Cardiac muscle cell (in vitro differentiated cells and primary cell): ENCODE measurements at places on chromosomes 13 and 19.

DNA sequence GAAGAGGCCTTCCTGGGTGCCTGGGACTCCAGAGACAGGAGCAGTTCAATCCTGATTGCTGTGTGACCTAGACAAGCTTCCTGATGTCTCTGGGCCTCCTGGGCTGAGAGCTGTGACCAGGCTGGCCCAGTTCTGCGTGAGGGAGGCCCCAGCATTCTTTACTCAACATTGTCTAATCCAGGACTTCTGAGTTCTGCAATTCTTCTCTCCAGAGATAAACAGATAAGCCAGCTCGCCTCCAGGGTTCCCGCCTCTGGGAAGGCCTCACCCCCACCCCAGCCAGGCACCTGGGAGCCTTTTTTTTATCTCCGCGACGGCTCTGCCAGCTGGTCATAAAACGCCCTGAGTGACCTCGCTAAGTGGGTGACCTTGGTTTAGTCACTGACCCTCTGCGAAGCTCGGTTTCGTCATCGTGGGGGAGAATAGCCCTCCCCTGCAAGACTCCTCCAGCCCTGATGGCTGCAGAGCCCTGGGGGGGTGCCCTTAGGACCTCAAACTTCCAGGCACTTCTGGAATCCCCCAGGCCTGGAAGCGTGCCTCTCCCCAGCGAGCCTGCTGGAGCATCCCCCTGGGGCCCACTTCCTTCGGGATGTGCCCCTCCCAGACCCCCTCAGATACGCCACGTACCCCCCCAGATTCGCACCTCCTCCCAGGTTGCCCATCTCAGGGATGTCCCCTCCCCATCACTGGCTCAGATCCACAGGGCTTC lies 1.9 kb downstream of the SULT2B1 start:
- H3K27me3 ChIP-seq = no peaks in the 10 kb centered on the region
- no peaks in the 10 kb centered on the region for H3K36me3 ChIP-seq
- H3K4me3 ChIP-seq = no peak overlapping the region
- H3K4me1 ChIP-seq = peaks cover 6% of the 10 kb centered on the region

GRCh38 chr13:48790966-48791365 lies 137.2 kb downstream of the CYSLTR2 start:
- DNase-seq = no peak
- H3K4me3 ChIP-seq = no peak overlapping the region

GRCh38 chr19:33316541-33317264 lies 14.4 kb upstream of the CEBPA start:
- no peak overlapping the region for H3K27ac ChIP-seq
- H3K4me3 ChIP-seq = no peak overlapping the region
- no peak for DNase-seq
- H3K36me3 ChIP-seq = no peaks in the 10 kb centered on the region
- H3K27me3 ChIP-seq = no peaks in the 10 kb centered on the region
- H3K4me1 ChIP-seq = no peaks in the 10 kb centered on the region

DNA sequence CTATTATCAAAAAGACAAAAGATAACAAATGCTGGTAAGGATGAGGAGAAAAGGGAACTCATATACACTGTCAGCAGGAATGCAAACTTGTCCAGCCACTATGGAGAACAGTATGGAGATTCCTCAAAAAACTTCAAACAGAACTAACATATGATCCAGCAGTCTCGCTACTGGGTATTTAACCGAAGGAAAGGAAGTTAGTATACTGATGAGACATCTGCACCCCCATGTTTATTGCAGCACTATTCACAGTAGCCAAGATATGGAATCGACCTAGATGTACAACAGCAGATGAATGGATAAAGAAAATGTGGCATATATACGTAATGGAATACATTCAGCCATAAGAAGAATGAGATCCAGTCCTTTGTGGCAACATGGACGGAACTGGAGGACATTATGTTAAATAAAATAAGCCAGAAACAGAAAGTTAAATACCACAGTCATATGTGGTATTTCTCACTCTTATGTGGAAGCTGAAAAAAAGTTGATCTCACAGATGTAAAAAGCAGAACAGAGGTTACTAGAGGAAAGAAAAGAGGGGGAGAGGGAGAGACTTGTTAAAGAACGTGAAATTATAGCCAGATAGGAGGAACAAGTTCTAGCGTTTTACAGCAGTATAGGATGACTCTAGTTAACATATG lies 83.2 kb downstream of the RUBCNL start:
- H3K4me1 ChIP-seq = no peaks in the 10 kb centered on the region
- no peak for DNase-seq
- no peaks in the 10 kb centered on the region for H3K36me3 ChIP-seq
- H3K27me3 ChIP-seq = no peaks in the 10 kb centered on the region
- H3K4me3 ChIP-seq = no peak overlapping the region

- no peak overlapping the region for H3K27ac ChIP-seq
- H3K4me3 ChIP-seq = no peak overlapping the region
- H3K27me3 ChIP-seq = no peaks in the 10 kb centered on the region
- no peaks in the 10 kb centered on the region for H3K36me3 ChIP-seq
Observed at GRCh38 chr13:35057858-35058257, 115.8 kb downstream of the NBEA start.

- no peaks in the 10 kb centered on the region for H3K4me1 ChIP-seq
- no peak overlapping the region for H3K27ac ChIP-seq
- H3K36me3 ChIP-seq = no peaks in the 10 kb centered on the region
- H3K4me3 ChIP-seq = no peak overlapping the region
- H3K27me3 ChIP-seq = no peaks in the 10 kb centered on the region
Observed at GRCh38 chr13:44739120-44739519, 163.0 kb upstream of the TSC22D1 start.

GRCh38 chr19:23596872-23597271 lies 90.1 kb downstream of the ZNF675 start:
- no peaks in the 10 kb centered on the region for H3K4me1 ChIP-seq
- H3K4me3 ChIP-seq = no peak overlapping the region
- no peaks in the 10 kb centered on the region for H3K36me3 ChIP-seq

DNA sequence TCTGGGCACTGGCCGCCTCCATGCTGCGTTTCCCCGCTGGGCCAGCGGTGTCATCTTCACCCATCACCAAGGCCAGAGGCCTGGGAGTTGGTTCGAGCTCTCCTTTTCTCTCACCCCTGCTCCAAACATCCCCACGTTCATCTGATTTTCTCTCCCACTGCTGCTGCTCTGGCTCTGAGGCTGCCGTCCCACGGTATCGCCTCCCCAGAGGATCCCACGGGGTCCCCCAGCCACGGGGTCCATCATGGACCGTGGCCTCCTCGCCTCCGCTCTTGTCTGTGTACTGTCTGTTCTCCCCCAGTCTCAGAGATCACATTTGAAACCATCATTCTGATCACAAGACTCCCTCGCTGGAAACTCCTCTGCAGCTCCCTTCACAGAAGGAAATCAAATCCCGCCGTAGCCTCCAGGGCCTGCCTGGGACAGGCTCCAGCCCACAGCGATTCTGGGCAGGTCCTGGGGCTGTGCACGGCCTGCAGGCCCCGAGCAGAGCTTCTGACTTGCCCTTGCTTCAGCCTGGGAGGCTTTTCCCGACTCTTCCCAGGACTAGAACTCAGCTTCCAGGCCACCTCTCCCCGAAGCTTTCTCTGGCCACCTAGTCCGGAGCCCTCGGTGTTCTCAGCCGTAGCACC lies 64.2 kb downstream of the SOX1 start:
- no peak overlapping the region for H3K27ac ChIP-seq
- H3K36me3 ChIP-seq = no peaks in the 10 kb centered on the region
- DNase-seq = no peak
- H3K4me1 ChIP-seq = no peaks in the 10 kb centered on the region
- peaks cover 57% of the 10 kb centered on the region for H3K27me3 ChIP-seq

- H3K27ac ChIP-seq = no peak overlapping the region
- H3K4me1 ChIP-seq = no peaks in the 10 kb centered on the region
- no peak overlapping the region for H3K4me3 ChIP-seq
Observed at GRCh38 chr19:54252243-54252642, 4.8 kb downstream of the LILRB5 start.

DNA sequence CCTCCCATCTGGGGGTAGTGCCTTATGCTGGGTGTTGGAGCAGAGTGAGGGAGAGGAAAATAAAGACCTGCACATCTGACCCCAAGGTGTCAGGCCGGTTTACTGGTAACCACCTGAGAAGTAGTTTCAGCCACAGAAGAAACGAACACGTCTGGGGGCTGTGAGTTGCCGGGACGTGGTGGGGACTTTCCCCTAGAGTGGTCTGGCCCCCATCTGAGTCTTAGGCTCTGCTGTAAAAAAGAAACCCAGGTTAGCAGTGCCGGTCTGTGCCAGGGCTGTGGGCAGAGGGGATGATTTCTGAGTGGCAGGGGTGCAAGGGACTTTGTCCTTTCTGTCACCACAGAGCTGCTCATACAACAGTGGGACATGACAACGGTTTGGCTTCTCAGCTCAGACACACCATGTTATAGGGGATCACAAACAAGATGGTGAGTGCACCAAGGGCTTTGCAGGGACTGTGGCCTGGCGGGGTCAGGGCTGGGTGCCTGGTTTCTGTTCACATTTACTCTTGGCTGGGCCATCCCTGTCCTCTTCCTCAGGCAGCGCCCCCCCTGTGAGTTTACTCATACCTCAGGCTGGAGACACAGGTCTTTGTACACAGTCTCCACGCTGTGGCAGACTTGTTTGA lies 9.0 kb downstream of the GCDH start:
- H3K27me3 ChIP-seq = no peaks in the 10 kb centered on the region
- no peaks in the 10 kb centered on the region for H3K4me1 ChIP-seq
- peaks cover 3% of the 10 kb centered on the region for H3K36me3 ChIP-seq
- DNase-seq = no peak
- H3K4me3 ChIP-seq = no peak overlapping the region
- no peak overlapping the region for H3K27ac ChIP-seq

GRCh38 chr13:60165391-60166099 lies 1.8 kb upstream of the DIAPH3 start:
- H3K4me3 ChIP-seq = peak overlapping the region; percentile 59
- peaks cover 28% of the 10 kb centered on the region for H3K4me1 ChIP-seq
- DNase-seq = peak; percentile 85
- H3K27me3 ChIP-seq = no peaks in the 10 kb centered on the region
- H3K27ac ChIP-seq = peak overlapping the region; percentile 98

DNA sequence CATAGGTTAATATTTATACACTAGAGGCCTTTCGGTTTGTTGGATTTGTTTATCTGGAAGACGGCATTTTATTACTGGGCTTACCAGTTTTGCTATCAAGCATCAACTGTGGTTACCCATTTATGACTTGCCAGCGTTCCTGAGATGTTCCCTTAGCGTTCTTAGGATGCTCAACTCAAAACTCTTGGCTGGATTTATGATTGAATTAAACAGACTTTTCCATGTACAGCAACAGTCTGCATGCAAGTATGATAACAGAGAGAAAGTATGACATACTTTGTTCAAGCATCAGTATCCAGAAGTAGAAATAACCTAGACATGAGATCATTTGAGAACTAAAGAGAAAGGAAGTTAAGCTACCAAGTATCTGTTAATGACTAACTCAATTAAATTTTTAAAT lies 29.9 kb upstream of the RNF113B start:
- peaks cover 16% of the 10 kb centered on the region for H3K4me1 ChIP-seq
- H3K36me3 ChIP-seq = no peaks in the 10 kb centered on the region
- DNase-seq = no peak
- no peaks in the 10 kb centered on the region for H3K27me3 ChIP-seq
- H3K4me3 ChIP-seq = no peak overlapping the region

DNA sequence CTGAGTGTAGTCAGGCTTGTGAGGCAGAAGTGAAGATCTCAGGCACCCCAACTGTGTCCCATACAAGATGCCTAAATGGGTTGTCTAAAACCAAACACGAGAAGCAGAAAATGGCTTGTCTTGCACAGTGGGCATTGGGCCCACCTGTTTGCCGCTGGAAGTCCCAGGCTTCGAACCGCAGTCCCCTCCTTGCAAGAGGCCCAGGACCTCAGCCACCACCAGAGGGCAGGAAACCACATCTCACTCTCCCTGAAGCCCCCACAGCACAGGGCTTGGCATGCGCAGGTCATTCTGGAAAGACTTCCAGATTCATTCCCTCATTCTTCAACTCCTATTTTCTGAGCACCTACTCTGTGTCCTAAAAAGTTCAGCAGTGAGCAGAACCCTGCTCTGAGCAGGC lies 973.7 kb downstream of the UQCRFS1 start:
- peaks cover 2% of the 10 kb centered on the region for H3K27me3 ChIP-seq
- H3K27ac ChIP-seq = no peak overlapping the region
- no peaks in the 10 kb centered on the region for H3K36me3 ChIP-seq

DNA sequence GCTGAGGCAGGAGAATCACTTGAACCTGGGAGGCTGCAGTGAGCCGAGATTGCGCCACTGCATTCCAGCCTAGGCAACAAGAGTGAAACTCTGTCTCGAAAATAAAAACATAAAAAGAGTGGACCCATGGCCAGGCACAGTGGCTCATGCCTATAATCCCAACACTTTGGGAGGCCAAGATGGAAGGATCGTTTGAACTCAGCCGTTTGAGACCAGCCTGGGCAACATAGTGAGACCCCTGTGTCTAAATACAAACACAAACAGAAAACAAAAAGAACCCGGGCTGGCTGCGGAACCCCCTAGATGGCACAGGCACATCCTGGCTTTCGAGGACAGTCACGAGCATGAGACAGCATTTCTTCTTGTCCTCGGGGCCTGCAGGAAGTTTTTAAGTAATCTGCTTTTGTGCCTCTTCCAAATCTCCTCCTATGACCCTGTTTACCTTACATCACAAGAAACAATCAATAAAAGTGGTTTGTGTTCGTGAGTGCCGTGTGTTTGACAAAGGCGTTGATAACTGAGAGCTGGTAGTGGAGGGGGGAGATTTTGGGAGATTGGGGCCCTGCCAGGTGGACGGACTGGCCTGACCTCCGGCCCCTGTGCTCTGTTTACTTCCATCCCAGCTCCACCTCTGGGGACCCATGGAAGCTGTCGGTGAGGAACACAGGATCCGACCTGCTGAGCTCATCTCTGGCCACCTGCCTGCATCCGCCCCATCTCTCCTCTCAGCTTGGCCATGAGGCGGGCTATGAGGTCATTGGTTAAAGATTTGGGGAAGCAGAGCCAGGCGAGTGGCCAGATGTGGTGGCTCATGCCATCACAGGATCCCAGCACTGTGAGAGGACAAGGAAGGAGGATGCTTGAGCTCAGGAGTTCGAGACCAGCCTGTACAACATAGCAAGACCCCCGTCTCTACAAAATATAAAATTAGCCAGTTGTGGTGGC lies 5.9 kb upstream of the GDF15 start:
- no peaks in the 10 kb centered on the region for H3K27me3 ChIP-seq
- no peak overlapping the region for H3K4me3 ChIP-seq
- DNase-seq = no peak

- H3K36me3 ChIP-seq = no peaks in the 10 kb centered on the region
- no peaks in the 10 kb centered on the region for H3K4me1 ChIP-seq
- no peak for DNase-seq
- H3K27me3 ChIP-seq = peaks cover 9% of the 10 kb centered on the region
- H3K27ac ChIP-seq = no peak overlapping the region
Observed at GRCh38 chr13:26541041-26541440, 16.4 kb upstream of the WASF3 start.

GRCh38 chr19:23904406-23904805 lies 10.3 kb upstream of the ZNF726 start:
- DNase-seq = no peak
- no peaks in the 10 kb centered on the region for H3K4me1 ChIP-seq
- no peaks in the 10 kb centered on the region for H3K36me3 ChIP-seq
- H3K4me3 ChIP-seq = no peak overlapping the region

DNA sequence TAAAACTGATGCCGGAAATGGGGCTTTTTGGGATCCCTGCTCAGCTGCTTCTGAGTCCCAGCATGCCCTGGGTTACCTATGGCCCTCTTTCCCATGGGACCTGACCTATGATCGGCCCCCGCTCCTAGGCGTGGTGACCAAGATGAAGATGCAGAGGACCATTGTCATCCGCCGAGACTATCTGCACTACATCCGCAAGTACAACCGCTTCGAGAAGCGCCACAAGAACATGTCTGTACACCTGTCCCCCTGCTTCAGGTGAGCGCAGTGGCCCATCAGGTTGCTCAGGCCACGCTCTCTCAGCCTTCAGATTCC lies 1.5 kb downstream of the RPS11 start:
- peaks cover 28% of the 10 kb centered on the region for H3K36me3 ChIP-seq
- H3K27me3 ChIP-seq = no peaks in the 10 kb centered on the region
- H3K27ac ChIP-seq = peak overlapping the region; percentile 7
